Osteoblast (primary cell): ENCODE measurements at places on chromosomes 2 and 18. TPM values are rescaled to one million over a fixed set of nuclear protein-coding genes. Genes with fewer than 3 reads are reported as not detected.

The LAMA3 gene
- total RNA-seq: 8.3 and 33.3 TPM in 2 replicates

The ATP6V1C2 gene
- under 0.01 TPM in 2 replicates for total RNA-seq

The TBR1 gene
- under 0.01 TPM in 1 of 2 replicates, not detected in the other for total RNA-seq

The NCK2 gene
- 26.8 and 28.6 TPM in 2 replicates for total RNA-seq
